Activated T-helper 17 cell treated with anti-CD3 and anti-CD28 coated beads, Interleukin-2, amount 50 U/mL, for 72 hours (primary cell): ENCODE measurements at places on chromosomes 4 and X.

DNA sequence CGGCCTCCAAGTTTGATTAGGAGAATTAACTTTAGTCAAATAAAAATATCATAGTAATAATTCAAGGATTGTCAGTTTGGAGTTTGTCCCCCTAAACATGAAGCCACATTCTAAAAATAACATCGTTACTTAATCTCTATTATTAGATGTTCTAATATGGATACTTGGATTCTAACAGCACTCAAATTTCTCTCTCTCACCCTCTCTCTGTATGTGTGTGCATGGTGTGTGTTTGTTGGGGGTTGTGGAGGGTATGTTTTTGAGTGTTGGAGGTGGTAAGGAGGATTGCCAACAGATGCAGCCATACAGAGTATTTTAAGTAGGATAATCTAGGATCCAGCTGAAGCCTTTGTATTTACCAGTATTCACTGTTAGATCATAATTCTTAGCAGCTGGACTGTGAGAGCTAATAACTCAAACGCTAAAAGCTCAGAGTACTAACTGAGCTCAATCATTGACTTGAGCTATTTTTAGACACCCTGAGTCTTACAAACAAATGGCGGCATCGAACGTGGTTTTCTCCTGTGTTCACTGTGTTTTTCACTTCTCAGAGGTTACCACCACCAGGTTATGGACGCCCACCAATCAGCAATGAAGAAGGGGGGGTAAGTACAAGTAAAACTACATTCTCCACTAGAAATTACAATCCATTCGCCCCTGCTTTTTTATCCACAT lies 8.8 kb downstream of the ENAM start:
- no peak for ATAC-seq

GRCh38 chr4:56215141-56215783 lies 172.0 kb downstream of the AASDH start:
- ATAC-seq, result no peak

DNA sequence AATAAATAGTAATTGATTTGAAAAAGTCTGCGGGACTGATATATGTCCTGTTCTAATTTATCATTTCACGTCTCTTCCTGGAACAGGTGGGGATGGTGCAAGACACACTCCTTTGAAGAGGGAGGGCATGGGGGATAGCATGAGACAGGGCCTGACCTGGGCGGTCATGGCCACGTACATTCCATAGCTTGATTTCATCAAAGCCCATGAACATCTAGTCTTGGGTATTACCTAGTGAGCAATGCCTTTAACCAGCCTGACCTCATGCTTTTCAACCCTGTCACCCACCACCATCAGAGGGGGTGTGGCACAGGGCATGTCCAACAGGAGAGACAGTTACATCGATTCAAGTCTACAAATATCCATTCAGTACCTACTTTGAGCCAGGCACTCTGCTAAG lies 52.3 kb upstream of the HOPX start:
- ATAC-seq, result no peak

DNA sequence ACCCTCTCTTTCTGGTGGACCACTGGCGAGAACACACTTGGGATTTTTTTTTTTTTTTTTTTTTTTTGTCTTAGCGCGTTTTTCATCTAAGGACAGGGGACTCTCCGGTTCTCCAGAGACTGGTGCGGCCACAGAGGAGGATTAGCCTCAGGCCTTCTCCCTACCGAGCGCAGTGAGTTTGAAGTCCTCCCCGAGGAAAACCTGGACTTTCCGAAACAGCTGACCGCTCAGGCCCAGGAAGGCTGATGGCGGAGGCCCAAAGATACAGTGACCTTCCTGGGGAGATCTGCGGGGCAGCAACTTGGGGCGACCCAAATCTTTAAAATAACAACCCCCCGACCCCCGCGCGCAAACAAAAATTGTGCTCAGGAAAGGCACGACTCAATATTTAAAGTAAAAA lies 9.2 kb downstream of the NKX3-2 start:
- ATAC-seq, result no peak
